ENCODE measurements at places on chromosomes 12 and 14.

GRCh38 chr14:65329911-65330310 lies 82.6 kb upstream of the FUT8 start:
- no peak for DNase-seq

DNA sequence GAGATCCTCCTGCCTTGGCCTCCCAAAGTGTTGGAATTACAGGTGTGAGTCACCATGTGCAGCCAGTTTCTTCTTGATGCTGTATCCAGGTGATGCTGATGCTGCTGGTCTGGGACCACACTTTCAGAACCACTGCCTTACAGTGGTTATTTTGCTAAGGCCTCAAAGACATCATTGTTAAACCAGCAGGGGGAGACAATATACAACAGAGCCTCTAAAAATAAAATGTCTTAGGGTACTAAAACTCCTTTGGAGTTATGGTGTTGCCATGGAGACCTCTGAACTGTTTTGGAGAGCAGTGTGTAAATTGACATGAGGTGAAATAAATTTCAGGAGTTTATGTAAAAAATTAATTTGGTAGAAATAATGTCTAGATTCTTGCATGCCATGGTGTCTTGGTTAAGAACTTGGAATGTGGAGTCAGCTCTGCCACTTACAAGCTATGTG lies 1.1 kb upstream of the ARG2 start:
- peak; percentile 76 for DNase-seq

DNA sequence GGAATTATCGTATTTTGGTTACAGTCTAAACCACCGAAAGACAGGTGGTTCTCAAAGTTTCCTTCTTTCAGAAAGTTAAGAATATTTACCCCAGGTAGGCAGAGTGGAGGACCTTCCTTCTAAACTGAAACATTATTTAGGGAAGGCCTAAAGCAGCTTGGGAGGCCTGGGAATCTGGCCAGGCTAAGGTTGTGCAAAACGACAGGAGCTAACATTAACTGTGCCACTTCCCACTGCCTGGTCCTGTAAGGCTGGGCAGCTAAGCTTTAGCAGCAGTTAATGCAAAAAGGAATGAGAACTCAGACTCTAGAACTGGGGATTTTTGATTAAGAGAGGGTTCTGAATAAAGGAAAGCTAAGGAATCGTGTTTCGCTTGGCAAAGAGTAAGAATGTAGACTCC lies 82.6 kb downstream of the SLCO1A2 start:
- DNase-seq = no peak

GRCh38 chr14:73755434-73756014 lies 41.3 kb upstream of the PNMA1 start:
- no peak for DNase-seq

DNA sequence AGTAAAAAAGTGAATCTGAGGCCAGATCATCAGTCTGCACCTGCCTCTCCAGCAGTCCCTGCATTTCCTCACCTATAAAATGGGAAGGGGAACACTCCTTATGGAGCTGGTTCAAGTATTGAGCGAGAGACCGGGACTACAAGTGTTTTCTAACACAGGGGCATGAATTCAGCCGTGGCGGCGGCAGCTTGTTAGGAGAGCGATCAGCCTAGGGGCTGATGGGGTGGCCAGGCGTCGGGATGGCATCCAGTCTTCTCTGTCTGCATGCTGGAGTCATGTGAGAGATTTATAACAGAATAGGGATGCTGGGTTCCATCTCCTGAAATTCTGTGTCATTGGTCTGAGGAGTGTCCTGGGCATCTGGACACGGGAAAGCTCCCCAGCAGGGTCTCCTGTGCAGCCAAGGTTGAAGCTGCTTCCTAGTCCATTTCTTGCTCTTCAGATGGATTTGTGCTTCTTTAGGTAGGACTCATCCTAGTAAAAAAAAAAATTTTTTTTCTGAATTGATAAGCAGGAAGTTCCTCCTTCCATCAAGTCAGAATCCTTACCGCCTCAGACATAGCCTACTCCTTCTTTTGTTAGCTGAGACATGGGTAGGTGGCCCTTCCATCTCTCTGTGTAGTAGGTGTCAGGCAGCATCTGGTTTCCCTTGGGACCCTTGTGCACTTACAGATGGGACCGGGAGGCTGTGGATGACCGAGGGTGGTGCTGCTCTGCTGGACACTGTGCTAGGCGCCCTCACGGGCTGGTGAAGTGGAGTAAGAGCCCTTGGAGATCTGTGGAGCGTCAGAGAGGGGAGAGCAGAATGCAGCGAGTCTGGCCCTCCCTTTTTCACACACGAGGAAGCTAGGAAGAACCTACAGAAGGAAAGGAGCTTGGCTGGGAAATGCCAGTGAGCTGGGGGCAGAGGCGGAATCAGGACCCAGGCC lies 146.7 kb downstream of the TSPAN9 start:
- DNase-seq = no peak

DNA sequence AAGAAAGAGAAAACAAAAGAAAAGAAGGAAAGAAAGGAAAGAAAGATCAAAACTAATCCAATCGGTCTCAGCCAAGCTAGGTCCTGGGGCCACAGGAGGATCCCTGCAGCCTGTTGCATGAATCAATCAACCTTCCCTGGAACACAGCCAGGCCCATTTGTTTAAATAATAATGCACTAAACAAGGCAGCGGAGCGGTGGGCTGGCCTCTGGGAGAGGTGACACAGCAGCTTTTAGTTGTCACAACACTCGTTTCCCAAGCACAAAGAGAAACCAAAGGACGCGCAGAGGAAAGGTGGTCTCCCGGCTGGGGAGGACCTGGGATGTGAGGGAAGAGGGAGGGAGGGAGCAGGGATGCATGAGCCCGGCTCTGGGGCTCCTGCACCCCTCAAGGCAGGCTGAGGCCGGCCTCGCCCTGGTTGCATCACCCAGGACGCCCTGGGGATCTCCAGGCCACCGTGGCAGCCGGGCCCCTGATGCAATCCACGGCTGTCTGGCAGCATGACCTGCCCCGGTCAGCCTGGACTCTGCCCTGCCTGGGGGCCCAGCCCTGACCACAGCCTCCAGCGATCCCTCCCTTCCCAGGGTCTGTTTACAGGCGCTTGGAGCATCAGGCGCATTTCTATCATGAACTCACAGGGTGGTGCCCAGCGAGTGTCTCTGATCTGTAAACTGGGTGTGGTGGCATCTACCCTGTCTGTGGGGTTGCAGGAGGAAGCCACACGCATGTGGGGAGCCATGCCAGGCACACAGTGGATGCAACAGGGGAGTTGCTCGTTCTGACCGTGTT lies 32.5 kb downstream of the MMP17 start:
- DNase-seq = no peak

GRCh38 chr14:71240171-71240570 lies 332.9 kb downstream of the PCNX1 start:
- no peak for DNase-seq

GRCh38 chr12:110280392-110280778 lies 662 bp upstream of the ATP2A2 start:
- DNase-seq = no peak

DNA sequence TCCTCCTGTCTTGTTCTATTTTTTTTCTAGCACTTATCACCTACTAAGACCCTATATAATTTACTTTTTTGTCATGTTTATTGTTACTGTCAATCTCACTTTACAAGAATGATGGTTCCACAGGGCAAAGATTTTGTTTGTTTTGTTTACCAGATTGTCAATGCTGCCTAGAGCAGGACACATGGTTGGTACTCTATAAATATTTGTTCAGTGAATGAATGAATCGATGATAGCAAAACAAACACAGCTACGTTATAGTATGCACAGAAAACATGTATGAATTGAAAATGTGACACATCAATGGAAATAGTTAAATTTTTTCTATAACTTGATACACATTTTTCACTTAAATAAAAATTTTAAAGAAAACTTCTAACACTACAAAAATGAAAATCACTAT lies 67.1 kb upstream of the KRR1 start:
- DNase-seq = no peak

- no peak for DNase-seq
Observed at GRCh38 chr12:16833376-16834015, 227.5 kb upstream of the LMO3 start.

- DNase-seq = peak; percentile 21
Observed at GRCh38 chr12:48078901-48079300, 27.0 kb downstream of the SENP1 start.

- DNase-seq = no peak
Observed at GRCh38 chr14:35361141-35361480, 43.4 kb downstream of the NFKBIA start.

DNA sequence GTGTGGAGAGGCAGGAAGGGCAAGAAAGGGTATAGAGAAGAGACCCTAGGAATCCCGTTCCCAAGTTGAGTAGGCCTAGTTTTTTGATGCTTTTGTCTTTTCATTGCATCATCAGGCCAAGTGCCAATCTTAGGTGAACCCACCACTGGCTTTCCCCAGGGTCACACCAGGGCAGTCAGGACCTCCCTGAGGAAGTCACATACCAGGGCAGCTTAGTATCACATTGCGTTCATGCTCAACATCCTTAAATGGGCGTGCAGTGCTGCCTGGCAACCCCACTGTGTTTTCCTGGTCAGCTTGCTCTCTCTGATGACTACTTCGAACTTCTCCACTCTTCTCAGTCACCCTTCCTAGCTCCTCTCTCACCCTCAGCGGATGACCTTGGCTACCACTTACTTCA lies 9.0 kb downstream of the ASIC1 start:
- DNase-seq = peak; percentile 22
